ENCODE measurements at places on chromosomes 3 and 15.

DNA sequence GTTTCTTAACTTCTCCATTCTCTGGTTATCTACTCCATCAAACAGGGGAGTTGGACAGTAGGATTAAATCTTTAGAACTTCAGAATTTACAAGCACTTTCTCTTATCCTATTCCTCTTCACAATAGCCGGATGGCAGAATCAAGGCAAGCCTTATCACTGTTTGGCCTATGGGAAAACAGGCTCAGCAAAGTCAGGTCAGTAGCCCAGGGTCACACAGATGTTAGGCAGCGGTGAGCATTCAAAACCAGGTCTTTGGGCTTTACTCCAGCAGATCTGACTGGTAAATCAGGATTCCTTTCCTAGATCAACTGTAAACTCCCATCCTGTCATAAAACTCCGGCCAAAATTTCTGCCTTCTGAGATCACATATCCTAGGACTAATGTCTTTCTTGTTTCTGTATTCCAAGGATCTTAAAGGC, 258.4 kb downstream of the OPA1 start:
- DNase-seq: no peak

DNA sequence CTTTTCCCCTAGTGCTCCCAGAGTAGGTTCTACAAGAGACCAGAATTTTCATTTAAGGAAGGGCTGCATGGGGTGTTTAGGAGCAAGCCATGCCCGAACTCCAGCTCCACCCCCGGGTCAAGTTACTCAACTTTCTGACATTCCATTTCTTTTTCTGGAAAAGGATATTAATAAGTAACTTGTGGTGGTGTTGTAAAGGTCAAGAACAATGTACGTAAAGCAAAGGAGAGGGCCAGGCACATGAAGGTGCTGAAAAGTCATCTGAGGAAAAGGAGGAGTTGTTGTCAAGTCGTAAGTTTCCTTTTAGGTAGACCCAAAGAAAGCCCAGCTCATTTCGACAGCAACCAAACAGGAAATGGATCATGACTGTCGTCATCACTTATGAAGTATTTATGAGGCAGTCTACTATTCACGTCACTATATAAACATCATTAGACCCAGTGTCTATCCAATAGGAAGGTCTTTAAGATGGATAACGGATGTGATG, 319.6 kb upstream of the IL12A start:
- no peak for DNase-seq

DNA sequence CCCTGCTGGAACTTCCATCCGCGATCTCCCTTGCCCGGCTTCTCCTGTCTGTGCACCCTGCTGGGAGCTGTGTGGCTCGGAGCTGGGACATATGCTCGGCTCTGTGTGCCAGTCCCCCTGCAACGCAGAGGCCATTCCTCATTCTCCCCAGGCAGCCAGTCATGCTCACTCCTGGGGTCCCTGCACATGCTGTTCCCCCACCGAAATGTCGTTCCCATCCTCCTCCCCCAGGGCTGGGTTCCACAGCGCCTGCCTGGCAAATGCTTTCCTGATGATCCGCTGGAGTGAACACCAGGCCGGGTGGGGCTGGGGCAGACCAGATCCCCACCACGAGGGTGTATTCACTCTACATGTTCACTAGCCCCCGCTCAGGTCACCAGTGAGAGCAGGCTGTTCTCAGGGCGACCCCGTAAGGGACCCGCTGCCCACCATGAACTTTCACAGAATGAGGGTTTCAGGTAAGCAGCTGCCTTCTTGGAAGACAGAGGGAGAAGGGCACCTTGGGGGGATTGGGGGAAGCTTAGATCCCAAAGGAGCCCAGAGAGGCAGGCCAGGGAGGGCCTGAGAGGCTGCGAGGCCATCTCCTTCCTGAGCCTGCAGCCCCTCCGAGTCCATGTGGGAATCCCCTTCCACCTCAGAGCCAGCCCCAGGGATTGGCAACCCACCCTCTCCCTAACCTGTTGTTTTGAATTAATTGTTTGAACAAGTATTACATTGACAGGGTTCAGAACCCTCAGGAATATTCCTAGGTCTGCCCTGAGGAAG, 88.7 kb upstream of the IQSEC1 start:
- DNase-seq: no peak

DNA sequence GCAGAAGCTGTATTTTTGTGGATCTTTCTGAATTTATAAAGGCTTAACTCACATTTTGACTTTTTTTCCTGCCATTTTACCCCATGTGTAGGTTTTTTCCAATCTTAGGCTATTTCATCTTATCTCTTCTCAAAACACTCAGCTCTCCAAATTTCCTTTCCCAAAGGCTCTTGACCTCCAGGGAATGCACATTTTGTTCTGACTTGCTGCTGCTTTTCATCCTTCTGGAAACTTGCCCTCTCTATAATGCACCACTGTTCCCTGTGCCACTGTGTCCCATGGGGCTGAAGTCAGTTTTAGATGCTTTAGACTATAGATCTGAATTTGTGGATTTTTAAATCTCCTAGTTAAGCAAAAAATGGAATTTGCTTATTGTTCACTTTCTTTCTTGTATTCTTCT, 9.1 kb downstream of the PYDC2 start:
- DNase-seq: no peak

GRCh38 chr15:76339305-76340197, 3.0 kb downstream of the ISL2 start:
- no peak for DNase-seq

DNA sequence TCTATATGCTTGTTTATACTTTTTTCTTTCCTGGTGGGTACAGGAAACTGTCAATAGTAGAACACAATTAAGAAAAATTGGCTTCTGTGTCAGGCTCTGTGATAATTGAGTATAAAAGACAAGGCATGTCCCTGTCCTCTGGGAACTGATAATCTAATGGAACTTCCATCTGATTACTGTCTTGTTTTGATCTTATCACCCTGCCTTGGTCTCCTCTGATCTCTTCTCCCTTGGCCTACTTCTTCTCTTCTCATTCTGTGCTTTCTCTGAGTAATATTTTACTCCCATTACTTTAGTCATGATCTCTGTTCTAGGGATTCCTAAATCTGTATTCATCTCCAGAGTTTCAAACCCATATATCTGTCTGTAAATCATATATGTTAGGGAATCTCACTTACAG, 14.6 kb downstream of the UBE2Q2 start:
- no peak for DNase-seq

DNA sequence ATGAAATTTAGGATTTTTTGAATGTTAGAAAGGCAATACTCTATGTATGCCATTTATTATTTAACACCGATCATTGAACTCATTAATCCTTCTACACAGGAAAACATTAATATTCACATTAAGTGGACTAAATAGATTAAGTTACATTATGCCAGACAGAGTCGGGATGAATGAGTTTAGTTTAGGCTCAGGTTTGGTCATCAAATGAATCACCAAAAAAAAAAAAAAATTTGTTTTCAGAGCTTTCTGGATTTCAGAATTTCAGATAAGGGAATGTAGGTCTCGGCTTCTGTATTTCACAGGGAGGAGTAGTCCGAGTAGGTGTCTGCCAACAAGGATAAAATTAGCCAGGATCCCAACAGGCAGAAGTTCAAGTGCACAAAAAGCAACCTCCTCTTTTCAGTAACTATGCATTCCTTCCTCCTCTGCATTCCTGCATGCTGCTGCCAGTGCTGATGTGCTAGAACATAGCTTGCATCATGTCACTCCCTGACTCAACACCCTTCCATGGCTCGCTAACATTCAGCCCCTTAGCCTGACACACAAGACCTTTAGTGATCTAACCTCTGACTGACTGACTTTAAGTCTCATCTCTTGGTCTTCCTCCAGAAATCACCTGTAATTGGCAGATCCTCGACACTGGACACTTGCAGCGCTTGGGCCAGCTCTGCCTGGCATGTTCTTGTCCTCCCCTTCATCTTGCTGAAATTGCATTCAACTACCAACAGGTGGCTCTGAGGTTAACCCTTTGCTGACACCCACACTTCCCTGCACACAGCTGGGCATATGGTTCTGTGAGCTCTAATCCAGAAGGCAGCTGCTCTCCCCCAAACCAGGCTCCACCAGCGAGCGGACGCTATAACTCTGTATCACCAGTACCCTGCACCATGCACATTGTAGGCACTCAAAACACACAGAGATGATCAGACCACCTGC, 145.4 kb upstream of the PROK2 start:
- no peak for DNase-seq

DNA sequence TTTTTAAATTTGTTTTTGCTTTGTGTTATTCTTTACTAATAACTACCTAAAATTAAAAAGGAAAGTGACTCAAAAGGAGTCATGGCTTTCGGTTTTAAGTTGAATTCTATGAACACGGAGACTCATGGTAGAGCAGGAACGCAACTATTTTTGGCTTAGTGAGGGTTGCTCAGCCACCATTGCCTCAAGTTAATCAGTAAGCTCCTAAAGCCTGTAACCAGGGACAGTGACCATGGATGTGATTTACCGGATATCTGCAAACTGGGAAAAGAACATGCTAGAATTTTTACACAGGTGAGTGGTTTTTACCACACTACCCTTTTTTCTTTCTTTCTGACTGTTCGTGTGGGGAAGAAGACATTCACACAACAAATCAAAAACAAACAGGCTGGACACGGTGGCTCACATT, 11.8 kb downstream of the SLC12A8 start:
- no peak for DNase-seq

DNA sequence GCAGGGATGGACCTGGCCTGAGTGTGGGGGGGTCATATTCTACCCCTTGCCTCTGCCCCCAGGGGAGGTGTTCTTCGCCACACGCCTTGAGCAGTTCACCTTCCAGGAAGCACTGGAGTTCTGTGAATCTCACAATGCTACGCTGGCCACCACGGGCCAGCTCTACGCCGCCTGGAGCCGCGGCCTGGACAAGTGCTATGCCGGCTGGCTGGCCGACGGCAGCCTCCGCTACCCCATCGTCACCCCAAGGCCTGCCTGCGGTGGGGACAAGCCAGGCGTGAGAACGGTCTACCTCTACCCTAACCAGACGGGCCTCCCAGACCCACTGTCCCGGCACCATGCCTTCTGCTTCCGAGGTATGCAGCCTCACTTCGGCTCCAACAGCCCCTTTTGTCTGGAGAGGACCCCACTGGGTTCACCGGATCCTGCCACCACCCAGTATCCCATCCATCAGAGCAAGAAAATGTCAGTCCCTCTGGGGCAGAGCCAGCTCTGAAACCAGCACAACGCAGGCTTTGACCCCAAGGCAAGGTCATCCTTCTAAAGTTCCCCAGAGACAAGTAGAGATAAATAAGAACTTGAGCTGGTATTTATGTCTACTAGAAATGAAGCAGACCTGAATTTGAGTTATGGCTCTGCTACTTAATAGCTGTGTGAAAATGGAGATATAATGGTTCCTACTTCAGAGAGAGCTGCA, 45.8 kb downstream of the HAPLN3 start:
- no peak for DNase-seq

DNA sequence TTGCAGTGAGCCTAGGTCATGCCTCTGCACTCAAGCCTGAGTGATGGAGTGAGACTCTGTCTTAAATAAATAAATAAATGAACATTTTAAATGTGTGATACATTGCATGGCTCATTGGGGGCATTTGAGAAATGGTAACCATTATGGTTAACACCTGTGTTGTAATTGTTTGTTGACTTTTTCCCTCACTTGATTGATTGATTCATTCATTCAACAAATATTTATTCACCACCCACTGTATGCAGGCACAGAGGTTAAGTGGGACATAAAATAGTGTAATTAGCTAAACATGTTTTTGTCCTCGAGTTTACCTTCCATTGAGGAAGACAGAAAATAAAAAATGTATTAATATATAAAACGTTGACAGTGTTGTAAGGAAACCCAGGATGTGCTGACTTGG, 127.1 kb upstream of the ANKRD28 start:
- no peak for DNase-seq
